ENCODE measurements at places on chromosomes 13 and 19.
A peak's percentile ranks its signal among the peaks of the same experiment; 100 is the strongest.

DNA sequence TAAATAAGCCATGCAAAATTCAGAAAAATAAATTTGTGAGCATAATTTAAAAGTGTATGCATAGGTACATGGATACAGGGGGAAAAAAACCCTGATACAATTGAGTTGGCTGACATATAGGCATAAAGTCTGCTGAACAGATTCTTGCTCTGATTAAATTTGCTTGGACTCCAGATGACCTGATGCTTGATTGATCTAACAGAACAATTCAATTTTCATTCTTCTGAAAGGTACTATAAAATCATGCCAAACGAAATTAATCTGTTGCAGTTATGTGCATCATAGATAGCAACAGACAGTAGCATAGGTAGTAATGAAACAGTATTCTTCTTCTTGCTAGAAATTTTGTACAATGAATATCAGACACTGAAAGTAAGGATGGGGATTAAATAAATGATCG lies 578.2 kb upstream of the SLITRK6 start:
- no peak for DNase-seq

- no peak for DNase-seq
Observed at GRCh38 chr19:57363688-57364181, 384 bp downstream of the TRAPPC2B start.

- no peak for DNase-seq
Observed at GRCh38 chr13:71306821-71307220, 560.2 kb downstream of the DACH1 start.

- no peak for DNase-seq
Observed at GRCh38 chr13:50599046-50599445, 244.4 kb downstream of the DLEU7 start.

- DNase-seq, result no peak
Observed at GRCh38 chr13:42398533-42398932, 126.6 kb downstream of the AKAP11 start.

DNA sequence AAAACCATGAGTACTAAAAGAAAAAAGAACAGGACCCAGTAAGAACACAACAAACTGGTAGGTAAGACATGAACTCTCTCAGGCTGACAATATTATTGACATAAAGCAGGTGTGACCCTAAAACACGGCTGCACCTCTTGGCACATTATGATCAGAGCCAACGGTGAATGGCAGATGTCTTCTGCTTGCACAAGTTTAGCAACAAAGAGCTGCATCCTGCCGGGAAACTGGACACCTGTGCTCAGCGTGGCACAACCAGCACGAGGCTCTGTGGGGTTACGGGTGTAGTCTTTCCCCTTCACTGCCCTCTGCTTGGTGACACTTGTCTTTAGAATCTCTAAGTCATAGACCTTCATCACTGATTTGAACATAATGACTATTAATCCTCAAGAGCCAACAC lies 97.9 kb downstream of the DOCK9 start:
- DNase-seq, result no peak

- no peak for DNase-seq
Observed at GRCh38 chr19:9156304-9156703, 16.1 kb downstream of the ZNF317 start.

- no peak for DNase-seq
Observed at GRCh38 chr13:67772807-67773453, 542.8 kb upstream of the PCDH9 start.

DNA sequence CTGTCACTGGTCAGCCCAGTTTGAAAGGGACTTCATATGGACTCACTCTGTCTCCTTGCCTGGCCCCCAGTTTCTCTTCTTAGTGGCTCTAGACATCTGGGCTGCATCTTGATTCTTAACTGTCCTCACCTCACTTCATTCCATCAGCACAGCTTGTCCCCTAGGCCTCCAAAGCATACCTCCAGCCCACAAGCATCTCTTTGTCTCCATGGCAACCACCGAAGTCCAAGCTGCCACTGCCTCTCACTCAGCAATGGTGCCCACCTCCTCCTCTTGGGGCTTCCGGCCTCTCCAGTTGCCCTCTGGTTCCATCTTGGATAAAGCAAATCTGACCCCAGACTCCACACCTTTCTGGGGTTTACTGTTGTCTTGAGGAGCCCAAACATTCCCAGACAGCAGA lies 9.9 kb upstream of the KLHL26 start:
- no peak for DNase-seq

GRCh38 chr13:46022481-46022880 lies 30.1 kb downstream of the ZC3H13 start:
- no peak for DNase-seq

- DNase-seq, result no peak
Observed at GRCh38 chr19:54373781-54374631, 9.3 kb upstream of the LAIR1 start.

GRCh38 chr19:41321600-41322270 lies 11.8 kb downstream of the CCDC97 start:
- no peak for DNase-seq

DNA sequence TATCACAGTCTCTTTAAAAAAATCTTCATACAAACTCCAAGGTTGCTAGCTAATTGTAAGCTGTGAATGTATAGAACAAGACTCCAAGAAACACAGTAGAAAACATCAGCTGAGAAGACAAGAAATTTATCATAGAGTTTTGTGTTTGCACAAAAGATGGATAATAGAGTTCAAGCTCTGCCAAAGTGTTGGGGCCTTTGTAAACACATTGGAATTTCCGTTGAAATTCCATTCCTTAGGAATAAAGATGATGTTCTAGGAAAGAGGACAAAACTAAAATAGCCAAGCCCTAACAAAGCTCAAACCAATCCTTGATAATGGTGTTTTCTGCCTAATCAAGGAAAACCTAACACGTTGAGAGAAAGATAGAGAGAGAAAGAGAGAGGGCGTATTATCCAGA lies 20.6 kb downstream of the LRRC63 start:
- no peak for DNase-seq

- no peak for DNase-seq
Observed at GRCh38 chr13:109333893-109334651, 452.3 kb downstream of the IRS2 start.

GRCh38 chr13:33509642-33510229 lies 224.2 kb upstream of the STARD13 start:
- DNase-seq, result no peak

- no peak for DNase-seq
Observed at GRCh38 chr19:32865326-32865725, 4.2 kb downstream of the SLC7A9 start.

GRCh38 chr13:33644581-33645543 lies 173.1 kb upstream of the RFC3 start:
- no peak for DNase-seq

DNA sequence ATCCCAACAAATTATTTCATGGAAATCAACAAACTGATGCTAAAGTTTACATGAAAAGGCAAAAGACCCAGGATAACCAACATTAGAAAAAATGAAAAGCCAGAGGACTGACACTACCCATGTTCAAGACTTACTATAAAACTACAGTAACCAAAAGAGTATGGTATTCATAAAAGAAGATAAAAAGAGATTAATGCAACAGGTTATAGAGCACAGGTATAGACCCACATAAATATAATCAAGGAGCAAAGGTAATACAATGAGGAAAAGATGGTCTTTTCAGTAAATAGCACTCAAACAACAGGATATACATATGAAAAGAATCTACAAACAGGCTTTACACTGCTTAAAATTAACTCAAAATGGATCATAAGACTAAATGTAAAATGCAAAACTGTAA lies 1342.7 kb downstream of the UQCRFS1 start:
- no peak for DNase-seq

GRCh38 chr13:44271915-44272341 lies 101.7 kb upstream of the SERP2 start:
- no peak for DNase-seq

- no peak for DNase-seq
Observed at GRCh38 chr13:43431841-43432240, 354.9 kb downstream of the ENOX1 start.

- no peak for DNase-seq
Observed at GRCh38 chr19:4014541-4015491, 7.3 kb downstream of the PIAS4 start.

DNA sequence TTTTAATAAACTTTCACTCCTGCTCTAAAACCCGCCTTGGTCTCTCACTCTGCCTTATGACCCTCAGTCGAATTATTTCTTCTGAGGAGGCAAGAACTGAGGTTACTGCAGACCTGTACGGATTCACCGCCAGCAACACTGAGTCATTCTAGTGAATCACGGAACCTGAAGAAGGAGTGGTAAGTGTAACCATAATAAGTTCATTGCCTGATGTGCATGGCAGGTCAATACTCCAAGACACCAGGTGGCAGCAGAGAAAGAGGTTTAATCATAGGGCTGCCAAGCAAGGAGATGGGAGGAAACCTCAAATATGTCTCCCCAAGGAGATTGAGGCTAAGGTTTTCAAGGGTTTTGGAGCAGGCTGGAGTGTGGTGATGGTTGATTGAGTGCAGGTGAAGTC lies 204.3 kb upstream of the IPO5 start:
- no peak for DNase-seq

- no peak for DNase-seq
Observed at GRCh38 chr13:91513790-91514189, 115.4 kb downstream of the GPC5 start.

DNA sequence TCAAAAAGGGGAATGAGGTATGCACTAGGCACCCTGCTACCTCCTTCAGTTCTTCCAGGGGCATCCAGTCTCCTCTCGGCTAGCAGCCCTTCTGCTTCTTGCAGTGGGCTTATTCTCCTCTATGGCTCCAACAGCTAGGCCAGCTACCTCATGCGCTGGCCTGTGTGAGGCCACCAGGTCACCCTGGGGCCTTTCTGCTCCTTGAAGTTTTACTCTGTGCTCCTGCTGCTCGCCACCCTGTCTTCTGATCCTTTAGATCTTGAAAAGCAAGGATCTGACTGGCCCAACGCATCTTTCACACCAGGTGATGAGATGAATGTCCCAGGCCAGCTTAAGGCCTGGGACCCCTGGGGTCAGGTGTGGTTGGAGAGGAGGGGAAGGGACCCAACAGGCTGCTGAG lies 66.2 kb downstream of the RUBCNL start:
- no peak for DNase-seq

DNA sequence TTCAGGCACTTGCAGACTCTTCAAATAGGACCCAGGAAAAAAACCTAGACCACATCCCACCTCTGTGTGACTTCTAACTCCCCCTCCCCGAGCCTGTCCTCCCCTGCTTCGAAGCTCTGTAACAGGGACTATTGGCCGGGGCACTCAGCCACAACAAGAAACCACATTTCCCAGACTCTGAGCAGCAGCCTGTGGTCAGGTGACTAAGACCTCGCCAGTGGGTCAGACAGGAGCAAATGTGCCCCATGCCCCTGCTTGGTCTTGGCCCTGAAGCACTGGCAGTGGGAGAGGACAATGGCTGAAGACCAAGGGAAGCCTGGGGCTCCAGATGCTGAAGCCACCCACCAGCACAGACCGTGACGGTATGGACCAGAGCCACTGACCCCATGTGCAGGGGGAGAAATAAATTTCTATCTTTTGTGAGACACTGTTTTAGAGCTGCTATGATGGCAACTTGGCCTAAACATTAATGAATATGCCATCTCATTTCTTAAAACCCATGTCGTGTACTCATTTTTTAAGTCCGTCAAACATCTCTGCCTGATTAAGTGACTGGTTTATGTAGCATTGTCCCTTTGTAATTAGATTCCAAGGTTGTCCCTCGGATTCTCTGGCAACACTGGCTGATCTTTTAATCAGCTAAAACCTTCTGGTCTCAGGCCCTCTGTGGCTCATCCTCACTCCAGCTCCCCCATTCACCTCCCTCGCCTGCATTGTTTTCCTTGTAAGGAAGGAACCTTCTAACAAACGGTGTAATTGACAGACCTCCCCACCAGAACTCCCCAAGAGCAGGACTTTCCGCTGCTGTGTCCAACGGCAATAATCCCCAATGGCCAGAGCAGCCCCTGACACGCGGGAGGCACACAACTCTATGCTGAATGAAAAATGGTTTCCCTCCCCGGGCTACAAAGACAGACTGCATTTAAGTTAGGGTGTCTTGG lies 98.4 kb downstream of the STK24 start:
- DNase-seq, result peak; percentile 46

DNA sequence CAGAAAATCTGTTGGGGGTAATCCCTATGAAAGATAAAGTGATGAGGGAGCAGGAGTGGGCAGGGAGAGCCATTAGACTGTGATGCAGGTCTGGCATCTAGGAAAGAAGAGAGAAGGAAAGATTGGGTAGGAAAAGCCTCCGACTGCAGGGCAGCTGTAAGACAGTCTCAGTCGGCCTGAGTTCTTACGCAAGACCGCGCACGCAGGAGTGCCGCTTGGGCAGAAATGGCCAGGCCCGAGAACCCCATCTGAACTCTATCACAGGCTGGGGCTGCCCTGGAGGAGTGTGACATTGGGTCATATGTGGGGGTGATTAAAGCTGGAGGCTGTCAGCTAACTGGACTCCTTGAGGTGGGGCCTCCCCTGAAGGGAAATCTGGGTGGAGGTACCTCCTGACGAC lies 13.9 kb upstream of the FBXL3 start:
- DNase-seq, result no peak

- DNase-seq, result no peak
Observed at GRCh38 chr19:58319241-58319640, 7.6 kb upstream of the ZSCAN22 start.

GRCh38 chr19:8209462-8210378 lies 550 bp downstream of the CERS4 start:
- DNase-seq, result peak; percentile 57

- no peak for DNase-seq
Observed at GRCh38 chr13:103277959-103278694, 211.9 kb upstream of the SLC10A2 start.

DNA sequence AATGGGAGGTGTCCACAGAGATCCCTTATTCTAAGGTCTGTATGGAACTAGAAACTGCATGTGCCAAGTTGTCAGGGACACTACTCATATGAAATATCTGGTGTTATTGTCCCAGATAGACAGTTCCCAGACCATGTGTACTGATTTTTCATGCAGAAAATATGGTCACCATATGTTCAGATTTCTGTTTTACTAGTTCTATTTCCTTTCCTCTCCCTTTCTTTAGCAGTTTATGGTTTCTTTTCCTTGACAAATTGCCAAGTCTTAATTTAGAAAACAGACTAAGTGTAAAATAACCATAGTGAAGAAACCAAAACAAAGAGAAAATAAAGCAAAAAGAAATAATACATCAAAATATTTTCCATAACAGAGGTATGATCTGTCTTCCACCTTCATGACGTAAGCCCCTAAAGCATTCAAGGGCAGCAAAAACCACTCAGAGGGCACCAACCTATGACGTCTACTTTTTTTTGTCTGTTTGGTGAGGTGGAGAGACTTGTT lies 248.5 kb downstream of the KCTD12 start:
- no peak for DNase-seq

GRCh38 chr19:3910105-3910504 lies 22.8 kb upstream of the NMRK2 start:
- no peak for DNase-seq
